T-helper 2 cell treated with Interferon-gamma antibody and Interleukin-4, amounts not matched to agents 5 μg/mL and 100 μg/mL, for 36 hours (primary cell): ENCODE measurements at places on chromosomes 5 and 9.

GRCh38 chr9:130467316-130467715 is 22.6 kb downstream of the ASS1 start:
- no peak for DNase-seq

DNA sequence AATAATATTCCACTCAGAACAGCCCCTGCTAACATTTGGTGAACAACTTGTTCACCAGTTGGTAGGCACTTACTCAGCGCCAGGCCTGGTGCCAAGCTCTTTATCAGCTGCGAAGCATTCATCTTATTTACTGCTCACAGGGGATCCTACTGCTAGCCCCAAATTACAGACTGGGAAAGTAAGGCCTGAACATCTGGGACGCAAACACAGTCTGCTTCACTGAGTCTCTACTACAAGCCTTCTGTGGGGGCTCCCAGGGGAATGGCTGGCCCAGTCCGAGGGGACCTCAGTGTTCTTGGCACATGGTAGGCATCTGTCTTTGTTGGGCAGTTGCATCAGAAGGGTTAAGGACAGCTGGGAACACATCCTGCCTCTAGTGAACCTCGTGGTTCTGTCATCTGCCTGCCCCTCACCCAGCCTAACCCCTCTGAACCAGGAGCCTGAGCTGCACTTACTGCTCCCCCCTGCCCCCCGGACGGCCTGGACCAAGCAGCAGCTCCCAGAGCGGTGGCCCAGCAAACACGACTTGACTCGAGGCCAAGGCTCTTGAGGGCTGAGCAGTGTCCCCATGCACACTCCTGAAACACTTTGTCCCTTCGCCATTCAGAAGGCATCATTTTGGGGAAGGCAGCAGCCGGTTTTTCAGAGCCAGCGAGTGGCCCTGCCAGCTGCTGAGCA is at the start of gene PHYHD1:
Gene PHYHD1 (plus strand): TSS at position 602 of the 678 bp plus-strand sequence. CDS start 1,342 bp downstream, outside the sequence.
- DNase-seq, result no peak

GRCh38 chr9:126777733-126778132 is 27.1 kb upstream of the ZBTB43 start:
- DNase-seq, result no peak

- DNase-seq, result no peak
Measured at GRCh38 chr5:17379100-17379951, 118.7 kb upstream of the TAF11L2 start.

- DNase-seq, result no peak
Measured at GRCh38 chr9:124209279-124209678, 48.5 kb upstream of the NEK6 start.

- DNase-seq, result no peak
Measured at GRCh38 chr9:131863306-131863896, 123.5 kb upstream of the RAPGEF1 start.

GRCh38 chr5:106127341-106127781 is 1543.4 kb downstream of the EFNA5 start:
- no peak for DNase-seq

DNA sequence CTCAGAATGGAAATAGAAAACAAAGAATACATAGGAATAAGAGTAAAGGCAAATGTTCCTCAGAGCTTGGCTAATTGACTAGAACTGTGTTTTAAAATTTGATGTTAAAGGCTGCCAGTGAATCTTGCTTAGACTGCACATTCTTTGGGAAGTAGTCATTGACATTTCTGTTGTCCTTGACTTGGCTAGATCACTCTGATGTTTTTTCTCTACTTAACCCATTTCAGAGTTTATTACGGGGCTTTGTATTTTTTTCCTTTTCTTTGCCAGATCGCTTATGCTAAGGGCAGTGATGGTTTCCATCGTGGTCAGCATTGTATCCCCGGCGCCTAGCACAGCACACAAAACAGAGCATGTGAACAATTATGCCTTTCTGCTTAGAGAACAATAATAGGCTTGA is 1126.7 kb upstream of the CDH9 start:
- no peak for DNase-seq

GRCh38 chr5:144582066-144582465 is 411.4 kb downstream of the KCTD16 start:
- no peak for DNase-seq

DNA sequence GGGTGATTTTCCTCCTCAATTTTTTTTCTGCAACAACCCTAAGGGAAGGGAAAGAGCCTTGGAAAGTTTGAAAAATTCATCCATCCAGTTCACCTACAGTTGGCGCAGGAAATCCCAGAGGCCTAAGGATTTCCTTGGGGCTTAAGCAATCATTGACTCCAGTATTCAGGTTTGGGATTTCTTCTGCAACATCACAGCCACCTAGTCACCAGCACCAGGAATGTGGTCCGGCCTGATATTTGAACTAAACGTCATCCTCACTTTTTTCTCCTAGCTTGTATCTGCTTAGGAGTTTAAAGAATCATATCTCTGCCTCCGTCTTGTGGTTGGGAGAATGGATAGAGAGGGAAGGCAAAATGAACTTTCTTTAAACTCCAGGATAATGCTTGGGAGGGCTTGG is 20.2 kb upstream of the TLE4 start:
- DNase-seq, result no peak

DNA sequence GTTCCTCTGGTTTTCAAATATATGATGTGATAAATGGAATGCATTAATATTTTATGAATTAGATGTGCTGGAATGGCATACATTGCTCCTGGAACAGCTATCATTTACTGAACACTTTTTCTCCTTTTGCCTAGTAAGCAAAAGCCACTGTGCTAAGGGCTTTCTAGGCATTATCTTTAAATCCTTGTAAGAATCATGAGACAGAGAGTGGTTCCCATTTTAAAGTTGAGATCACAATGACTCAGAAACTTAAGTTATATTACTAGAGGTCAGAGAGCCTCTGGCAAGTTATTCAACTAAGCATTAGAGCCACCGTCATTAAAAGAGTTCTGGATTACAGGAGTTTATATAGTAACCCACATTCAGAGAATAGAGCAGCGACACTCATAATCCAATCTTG is 26.7 kb upstream of the FSD1L start:
- DNase-seq, result no peak

GRCh38 chr5:75037106-75037505 is 15.3 kb downstream of the GCNT4 start:
- no peak for DNase-seq

DNA sequence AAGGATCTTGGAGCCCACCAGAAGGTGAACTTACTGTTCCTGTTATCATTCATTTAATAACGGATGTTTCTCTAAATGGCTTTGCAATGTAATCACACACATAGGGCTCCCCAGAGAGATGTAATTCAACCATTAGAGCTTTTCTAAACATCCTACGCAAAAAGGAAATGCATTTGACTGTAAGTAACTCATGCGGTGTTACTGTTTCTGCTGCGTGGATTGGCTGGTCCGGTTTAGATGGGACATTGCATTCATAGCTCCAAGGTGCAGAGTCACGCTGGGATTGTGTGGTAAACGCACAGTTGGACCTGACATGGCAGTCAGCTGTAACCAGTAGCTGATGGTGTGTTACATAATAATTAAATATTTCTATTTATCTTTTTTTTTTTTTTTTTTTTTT is 185.5 kb upstream of the OTULINL start:
- DNase-seq, result no peak

DNA sequence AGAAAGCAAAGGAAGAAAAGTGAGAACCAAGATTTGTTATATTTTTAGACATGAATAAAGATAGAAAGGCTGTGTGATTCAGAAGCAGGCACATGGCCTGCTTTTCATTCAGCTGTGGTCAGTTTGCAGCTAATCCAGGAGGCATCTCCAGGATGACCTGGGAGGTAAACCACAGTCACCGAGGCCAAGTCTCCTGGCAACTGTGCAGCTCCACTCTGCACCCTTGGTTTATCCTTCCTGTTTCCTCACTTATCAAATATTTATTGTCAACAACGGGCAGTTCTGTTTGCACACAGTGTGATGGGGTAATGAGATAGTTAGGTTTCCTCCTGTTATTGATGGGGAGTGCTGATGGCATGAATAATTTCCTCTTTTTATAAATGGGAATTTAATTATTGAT is 243.0 kb downstream of the PSAT1 start:
- no peak for DNase-seq

DNA sequence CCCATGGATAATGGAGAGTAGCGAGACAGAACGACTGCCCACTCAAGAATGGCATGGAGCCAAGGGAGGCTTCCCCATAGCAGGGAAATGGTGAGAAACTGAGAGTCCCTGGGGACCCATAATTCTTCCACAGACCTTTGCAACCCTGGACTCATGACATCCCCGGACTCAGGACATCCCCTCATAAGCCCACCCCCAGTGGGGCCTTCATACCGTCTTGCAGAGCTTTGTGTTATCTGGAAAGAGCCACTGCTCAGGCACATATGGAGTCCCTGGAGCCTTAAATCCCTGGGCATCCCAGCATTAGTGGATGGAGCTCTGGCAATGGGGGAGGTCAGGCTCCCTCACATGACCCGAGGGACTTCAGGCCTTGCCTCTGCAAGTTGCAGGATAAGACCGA is 865.4 kb upstream of the ARRDC3 start:
- DNase-seq, result no peak

GRCh38 chr5:65204966-65205365 is 276.8 kb downstream of the ADAMTS6 start:
- DNase-seq, result no peak

GRCh38 chr5:9230355-9230754 is 315.5 kb downstream of the SEMA5A start:
- no peak for DNase-seq

- DNase-seq, result peak; percentile 15
Measured at GRCh38 chr5:99004960-99005359, 76.2 kb upstream of the CHD1 start.

GRCh38 chr5:11681796-11682195 is 222.4 kb downstream of the CTNND2 start:
- DNase-seq, result no peak

GRCh38 chr9:136587944-136588662 is 42.3 kb upstream of the NOTCH1 start:
- no peak for DNase-seq

DNA sequence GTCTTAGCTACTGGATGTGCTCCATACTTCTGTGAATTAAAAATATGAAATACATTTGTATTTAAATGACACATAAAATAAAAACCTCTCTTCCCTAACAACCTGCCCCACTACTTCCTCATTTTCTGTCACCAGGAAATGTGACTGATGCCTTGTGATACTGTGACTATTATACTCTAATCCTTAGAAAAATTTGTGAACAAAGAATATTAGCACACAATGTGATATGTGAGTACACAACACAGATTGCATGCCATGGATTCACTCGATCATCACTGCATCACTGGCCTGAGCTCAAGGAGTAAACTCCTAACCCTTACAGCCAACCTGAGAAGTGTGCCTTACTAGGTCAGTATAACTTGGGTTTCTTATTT is 281.0 kb downstream of the EFNA5 start:
- DNase-seq, result no peak

- peak; percentile 9 for DNase-seq
Measured at GRCh38 chr5:102231693-102232619, 64.1 kb downstream of the SLCO4C1 start.
